ENCODE measurements at places on chromosomes 7 and 10. TPM values are rescaled to one million over a fixed set of nuclear protein-coding genes. Genes with fewer than 3 reads are reported as not detected.

DNA sequence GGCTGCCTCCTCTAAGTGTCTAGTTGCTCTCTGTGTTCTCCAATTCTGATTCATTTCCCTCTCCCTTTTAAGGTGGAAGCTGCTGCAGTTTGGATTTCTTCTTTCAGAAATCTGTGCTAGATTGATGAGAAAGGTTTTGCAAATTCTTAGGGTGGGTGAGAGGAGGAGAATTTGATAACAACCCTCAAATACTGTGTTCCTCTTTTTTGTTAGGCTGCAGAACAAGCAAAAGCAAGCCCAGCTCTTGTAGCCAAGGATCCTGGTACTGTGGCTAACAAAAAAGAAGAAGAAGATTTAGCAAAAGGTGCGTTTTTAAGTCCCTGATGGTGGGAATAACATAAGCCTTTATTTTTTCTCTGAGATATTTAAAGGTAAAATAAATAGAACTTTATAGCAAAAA, 49.1 kb downstream of the STAM start:
- DNase-seq = no peak

DNA sequence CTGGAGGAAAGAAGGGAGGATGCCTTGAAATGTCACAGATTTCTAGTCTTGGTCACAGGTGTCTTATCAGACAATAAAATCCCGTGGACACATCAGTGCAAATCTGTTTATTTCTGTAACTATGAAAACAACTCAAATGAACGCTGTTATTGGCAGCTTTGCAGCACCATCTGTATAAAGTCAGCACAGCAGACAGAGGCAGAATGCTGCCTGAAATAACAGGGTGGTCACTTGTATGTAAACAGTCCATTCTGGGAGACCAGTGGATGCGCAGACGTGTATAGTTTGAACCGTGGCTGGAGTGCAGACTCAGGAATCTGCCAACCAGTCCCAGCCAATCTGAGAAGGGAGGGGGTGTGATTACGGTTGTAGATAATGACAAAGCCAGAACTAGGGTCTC, 54.8 kb downstream of the SEC23IP start:
- no peak for DNase-seq

GRCh38 chr7:83684928-83685327, 36.0 kb upstream of the SEMA3E start:
- peak; percentile 99 for DNase-seq

PTPRZ1 gene
- 0.28 TPM for total RNA-seq

DNA sequence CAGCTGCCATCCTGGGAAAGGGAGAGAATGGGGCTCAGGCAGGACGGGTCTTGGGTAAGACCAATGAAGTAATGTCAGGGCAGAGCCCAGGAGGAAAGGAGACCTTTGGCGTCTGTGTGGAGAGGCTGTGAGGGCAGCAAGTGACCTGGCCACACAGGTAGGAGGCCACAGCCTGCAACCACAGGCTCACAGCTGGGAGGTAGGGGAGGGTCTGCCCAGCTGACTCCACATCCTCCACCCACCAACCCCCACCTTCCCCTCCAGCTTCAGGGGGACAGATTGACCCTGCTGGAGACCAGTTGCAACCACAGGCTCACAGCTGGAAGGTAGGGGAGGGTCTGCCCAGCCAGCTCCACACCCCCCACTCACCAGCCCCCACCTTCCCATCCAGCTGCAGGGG, 262.2 kb upstream of the TCERG1L start:
- no peak for DNase-seq

STOX1 gene
- 3.9 TPM for total RNA-seq

DNA sequence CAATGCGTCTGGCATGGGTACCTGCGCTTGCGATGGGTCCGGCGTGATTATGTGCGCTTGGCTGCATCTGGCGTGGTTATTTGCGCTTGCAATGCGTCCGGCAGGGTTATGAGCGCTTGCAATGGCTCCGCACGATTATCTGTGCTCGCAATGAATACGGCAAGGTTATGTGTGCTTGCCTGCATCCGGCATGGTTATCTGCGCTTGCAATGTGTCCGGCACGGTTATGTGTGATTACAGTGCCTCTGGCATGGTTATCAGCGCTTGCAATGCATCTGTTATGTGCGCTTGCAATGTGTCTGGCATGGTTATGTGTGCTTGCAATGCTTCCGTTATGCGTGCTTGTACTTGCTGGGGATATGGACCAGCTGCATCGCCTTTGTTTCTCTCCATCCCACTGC, 37.7 kb downstream of the RBAK start:
- no peak for DNase-seq

GRCh38 chr10:110758128-110758765, 113.5 kb upstream of the PDCD4 start:
- no peak for DNase-seq

- DNase-seq = no peak
Measured at GRCh38 chr10:10527861-10528562, 489.7 kb upstream of the CELF2 start.

- no peak for DNase-seq
Measured at GRCh38 chr10:17412323-17412722, 42.1 kb downstream of the ST8SIA6 start.

DNA sequence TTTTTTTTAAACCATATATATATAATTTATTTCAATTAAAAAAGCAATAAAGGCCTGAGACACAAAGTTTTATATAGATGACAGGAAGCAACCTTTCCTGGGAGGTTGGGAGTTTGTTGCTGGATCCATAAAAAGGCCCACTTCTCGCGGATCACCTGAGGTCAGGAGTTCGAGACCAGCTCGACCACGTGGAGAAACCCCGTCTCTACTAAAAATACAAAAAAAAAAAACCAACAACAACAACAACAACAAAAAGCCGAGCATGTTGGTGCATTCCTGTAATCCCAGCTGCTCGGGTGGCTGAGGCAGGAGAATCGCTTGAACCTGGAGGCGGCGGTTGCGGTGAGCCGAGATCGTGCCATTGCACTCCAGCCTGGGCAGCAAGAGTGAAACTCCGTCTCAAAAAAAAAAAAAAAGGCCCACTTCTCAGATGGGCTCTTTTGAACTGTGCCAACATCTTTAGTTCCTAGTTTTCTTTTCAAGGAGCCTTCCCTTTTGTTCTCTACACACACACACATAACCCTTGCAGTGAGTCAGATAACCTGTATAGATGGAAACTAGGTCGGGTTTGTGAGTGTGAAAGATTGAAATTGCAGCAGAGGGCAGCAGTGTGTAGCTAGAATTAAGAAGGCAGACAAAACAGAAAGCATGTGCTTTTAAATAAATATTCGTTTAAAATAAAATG, 1.2 kb upstream of the SMNDC1 start:
- DNase-seq = peak; percentile 80

DNA sequence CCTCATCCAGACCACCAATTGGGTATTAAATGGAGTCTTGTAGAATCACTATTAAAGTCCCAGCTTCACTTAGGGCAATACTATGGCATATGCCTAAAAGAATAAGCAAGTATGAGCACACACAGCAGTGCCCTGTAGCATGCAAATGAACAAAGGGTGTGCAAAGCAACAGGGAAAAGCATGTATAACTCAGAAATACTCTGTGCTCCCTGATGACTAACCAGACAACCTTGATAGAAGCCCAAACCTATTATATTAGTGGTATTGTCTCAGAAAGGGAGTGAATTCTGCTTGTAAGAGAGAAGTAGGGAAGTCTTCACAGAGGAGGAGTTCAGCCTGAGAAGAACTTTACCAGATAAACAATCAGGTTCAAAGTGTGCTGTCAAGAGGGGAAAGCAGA, 131.2 kb downstream of the DGKI start:
- DNase-seq = no peak

KIF11 gene
- total RNA-seq = 21.7 TPM

- DNase-seq = no peak
Measured at GRCh38 chr7:80635533-80635932, 2.9 kb upstream of the CD36 start.

- DNase-seq = no peak
Measured at GRCh38 chr10:1214071-1214675, 158.0 kb downstream of the WDR37 start.

PBLD gene
- total RNA-seq = 9.3 TPM

DNA sequence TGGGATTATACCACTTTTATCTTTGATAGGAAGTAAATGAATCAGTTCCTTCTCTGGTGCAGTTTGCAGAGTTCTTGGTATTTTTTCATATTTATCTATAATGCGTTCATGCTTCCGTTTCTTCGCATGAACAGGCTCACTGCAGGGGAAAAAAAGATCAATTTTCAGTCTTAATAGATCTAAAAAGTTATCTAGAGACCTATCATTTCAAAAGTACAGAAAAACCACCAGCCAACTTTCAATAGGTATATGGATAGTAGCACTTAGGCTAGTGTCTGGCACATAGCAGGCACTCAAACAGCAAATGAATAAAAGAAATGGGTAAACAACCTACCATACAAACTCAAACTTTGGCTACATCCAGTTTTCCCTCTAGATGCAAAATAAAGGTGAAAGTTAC, 5.5 kb downstream of the NOC3L start:
- no peak for DNase-seq

DNA sequence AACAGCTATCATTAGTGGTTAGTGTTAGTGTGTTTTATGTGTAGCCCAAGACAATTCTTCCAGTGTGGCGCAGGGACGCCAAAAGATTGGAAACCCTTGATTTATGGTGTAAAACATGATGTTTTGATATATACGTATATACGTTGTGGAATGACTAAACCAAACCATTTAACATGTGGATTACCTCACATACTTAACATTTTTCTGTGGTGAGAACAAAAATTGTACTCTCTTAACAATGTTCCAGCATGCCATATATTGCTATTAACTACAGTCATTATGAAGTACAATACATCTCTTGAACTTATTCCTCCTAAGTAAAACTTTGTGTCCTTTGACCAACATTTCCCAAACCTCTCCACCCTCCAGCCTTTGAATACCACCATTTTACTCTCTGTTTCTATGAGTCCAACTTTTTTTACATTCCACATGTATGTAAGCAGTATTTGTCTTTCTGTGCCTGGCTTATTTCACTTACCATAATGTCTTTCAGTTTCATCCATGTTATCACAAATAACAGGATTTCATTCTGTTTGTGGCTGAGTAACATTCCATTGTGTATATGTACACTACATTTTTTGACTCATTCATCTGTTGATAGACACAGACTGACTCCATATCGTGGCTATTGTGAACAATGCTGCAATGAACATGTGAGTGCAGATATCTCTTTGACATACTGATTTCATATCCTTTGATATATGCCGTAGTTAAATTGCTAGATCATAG, 42.2 kb upstream of the MAGI2 start:
- DNase-seq = no peak

DNA sequence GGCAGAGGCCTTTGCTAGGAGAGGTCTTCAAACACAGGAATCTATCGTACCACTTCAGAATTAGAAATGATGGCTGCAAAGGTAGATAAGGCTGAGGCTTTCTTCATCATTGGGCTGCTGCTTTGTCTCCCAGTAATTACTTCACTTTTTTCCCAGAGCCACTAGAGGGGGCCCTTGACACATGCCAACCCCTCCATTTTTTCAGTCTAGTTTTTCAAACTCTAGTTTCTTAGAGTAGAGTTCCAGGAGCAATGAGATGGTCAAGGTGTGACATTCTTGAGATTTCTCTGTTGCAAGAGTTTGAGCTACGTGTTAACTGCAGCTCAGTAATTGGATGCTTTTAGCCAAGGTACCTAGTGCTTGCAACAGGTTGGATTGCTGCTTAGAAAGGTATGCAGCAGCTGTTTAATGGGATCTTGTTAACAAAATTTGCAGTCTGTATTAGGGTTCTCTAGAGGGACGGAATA, 33.8 kb upstream of the RBM20 start:
- DNase-seq = peak; percentile 92

- no peak for DNase-seq
Measured at GRCh38 chr10:36671607-36672006, 453.8 kb upstream of the ANKRD30A start.

DNA sequence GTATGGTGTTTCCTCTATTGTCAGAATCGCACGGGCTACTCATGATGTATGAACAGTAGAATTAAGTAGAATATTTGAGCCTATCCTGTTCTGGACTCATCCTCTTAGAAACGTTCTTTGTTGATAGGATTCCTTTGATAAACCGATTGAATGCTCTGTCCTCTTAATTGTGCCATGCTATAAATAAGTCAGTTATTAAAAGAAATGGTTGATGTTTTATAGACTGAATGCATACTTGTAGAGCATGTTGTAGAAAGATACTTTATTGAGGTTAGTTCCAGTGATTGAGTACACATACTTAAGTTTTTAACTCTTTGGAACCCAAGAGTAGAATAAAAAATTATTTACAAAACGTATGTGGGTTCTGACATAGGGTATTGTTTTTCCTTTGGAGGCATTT, 54.9 kb upstream of the HBP1 start:
- no peak for DNase-seq

- DNase-seq = no peak
Measured at GRCh38 chr7:75849573-75849972, 29.3 kb upstream of the RHBDD2 start.

DNA sequence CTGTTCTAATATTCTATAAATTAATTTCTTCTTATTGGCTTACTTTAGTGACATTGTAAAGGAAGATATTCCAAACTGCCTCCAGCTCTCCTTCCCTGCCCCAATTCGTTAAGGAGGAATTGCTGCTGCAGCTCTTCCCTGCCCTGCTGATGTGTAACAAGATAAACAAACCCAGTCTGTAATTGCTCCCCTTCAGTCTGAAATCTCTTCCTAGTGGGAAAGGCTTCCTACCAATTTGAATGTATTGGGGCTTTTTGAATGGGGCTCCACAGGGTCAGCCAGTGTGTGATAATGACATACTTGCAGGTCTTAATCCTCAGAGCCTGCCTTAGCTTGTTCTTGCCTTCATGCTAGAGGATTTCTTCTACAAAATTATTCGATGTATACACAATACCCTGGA, 849.9 kb upstream of the GHITM start:
- no peak for DNase-seq

LDB3 gene
- 0.73 TPM for total RNA-seq

- peak; percentile 62 for DNase-seq
Measured at GRCh38 chr7:51316262-51316665, 345 bp downstream of the COBL start.

GRCh38 chr7:100887516-100888290, 1.8 kb downstream of the UFSP1 start:
- DNase-seq = no peak

GRCh38 chr7:91083855-91084644, 180.2 kb upstream of the FZD1 start:
- no peak for DNase-seq

- no peak for DNase-seq
Measured at GRCh38 chr7:128108129-128108528, 76.9 kb upstream of the LRRC4 start.

ALOX5 gene
- total RNA-seq = 86.8 TPM

- no peak for DNase-seq
Measured at GRCh38 chr7:30915005-30915601, 3.5 kb downstream of the AQP1 start.

GRCh38 chr7:41222746-41223145, 480.1 kb downstream of the INHBA start:
- DNase-seq = no peak

SPDYE9 gene
- not detected for total RNA-seq

- no peak for DNase-seq
Measured at GRCh38 chr10:28624351-28624750, 53.0 kb upstream of the BAMBI start.

CCNJ gene
- 2.5 TPM for total RNA-seq
